ENCODE measurements at places on chromosomes 5 and 9.

DNA sequence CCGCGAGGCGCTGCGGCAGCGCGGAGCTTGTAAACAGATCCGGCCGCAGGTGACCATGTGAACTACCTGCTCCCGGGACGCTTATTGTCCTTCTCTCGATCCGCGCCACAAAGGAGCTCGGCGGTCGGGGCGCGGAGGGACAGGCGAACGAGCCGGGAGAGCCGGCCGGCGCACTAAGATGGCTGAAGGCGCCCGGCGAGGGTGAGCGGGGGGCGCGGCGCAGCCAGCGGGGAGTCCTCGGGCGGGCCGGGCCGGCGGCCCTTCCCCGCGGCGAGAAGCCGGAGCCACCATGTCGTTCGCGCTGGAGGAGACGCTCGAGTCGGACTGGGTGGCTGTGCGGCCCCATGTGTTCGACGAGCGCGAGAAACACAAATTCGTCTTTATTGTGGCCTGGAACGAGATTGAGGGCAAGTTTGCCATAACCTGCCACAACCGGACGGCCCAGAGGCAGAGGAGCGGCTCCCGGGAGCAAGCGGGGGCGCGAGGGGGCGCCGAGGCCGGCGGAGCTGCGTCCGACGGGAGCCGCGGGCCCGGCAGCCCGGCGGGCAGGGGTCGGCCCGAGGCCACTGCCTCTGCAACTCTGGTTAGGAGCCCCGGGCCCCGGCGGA, 535 bp downstream of the JMY start:
- DNase-seq, result no peak

DNA sequence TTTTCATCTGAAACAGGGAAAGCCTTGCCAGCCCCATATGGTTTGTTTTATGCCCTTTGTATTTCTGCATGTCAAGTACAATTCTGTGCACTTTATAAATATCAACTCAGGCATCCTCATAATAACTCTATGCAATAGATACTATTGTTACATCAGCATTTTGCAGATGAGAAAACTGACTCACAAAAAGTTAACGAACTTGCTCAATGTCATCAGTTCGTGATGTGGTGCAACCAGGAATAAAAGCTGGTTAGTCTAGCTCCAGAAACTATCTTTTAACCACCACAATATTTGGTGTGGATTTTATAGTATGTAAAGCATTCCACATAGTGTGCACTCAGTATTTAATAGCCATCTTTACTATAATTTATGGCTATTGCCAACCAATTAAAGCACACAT, 134.9 kb downstream of the MRPS30 start:
- no peak for DNase-seq

- no peak for DNase-seq
These were observed 10.0 kb downstream of the FAM13B start for GRCh38 chr5:138022912-138023311.

DNA sequence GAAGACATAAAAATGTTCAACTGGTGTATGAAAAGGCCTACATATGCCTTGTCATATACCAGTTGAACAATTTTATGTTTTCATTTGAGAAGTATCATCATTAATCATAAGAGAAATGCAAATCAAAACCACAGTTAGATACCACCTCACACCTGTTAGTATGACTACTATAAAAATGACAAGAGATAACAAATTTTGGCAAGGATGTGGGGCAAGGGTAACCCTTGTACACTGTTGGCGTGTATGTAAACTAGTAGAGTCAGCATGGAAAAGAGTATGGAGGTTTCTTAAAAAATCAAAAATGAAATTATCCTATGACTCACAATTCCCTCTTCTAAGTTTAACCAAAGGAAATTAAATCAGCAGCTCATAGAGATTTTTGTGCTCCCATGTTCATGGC, 250.4 kb upstream of the ST8SIA4 start:
- no peak for DNase-seq
